ENCODE measurements at places on chromosomes 1 and 21.

- no peak for DNase-seq
Measured at GRCh38 chr1:16156848-16157495, 1.1 kb upstream of the EPHA2 start.

GRCh38 chr1:19645411-19646251 lies 1.5 kb downstream of the NBL1 start:
- DNase-seq, result no peak

GRCh38 chr1:191595170-191595569 lies 563.1 kb upstream of the RGS18 start:
- no peak for DNase-seq

DNA sequence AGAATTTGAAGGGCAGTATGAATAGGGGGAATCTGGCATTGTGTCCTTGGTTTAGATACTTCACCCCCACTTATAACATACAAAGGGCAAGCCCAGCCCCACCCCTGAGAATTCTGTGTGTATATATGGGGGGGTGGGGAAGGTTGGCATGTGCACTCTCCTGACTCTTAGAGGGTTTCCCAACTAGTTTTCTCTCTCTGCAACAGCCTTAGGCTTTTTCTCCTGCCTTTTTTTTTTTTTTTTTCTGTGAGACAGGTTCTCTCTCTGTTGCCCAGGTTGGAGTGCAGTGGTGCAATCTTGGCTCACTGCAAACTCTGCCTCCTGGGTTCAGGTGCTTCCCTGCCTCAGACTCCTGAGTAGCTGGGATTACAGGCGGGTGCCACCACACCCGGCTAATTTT lies 2.9 kb upstream of the ZBED6 start:
- DNase-seq, result no peak

DNA sequence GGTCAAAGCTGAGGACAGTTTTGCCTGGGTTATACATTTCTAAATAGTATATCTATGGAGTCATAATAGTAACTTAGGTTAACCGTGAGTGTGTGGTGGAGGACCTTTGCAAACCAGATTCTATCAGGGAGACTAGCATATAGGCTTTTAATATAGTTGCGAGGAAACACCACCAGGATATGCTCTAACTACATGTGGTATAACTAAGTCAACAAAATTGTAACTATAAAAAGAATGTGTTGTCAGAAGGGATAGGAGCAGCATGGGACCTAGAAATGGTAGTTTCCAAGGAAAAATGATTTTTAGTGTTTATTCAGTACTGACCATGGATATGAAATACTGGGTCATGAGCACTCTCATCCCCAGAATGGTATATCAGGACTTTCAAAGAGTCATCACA lies 338.1 kb downstream of the TGFB2 start:
- no peak for DNase-seq

GRCh38 chr1:221241592-221241991 lies 362.3 kb downstream of the HLX start:
- no peak for DNase-seq

DNA sequence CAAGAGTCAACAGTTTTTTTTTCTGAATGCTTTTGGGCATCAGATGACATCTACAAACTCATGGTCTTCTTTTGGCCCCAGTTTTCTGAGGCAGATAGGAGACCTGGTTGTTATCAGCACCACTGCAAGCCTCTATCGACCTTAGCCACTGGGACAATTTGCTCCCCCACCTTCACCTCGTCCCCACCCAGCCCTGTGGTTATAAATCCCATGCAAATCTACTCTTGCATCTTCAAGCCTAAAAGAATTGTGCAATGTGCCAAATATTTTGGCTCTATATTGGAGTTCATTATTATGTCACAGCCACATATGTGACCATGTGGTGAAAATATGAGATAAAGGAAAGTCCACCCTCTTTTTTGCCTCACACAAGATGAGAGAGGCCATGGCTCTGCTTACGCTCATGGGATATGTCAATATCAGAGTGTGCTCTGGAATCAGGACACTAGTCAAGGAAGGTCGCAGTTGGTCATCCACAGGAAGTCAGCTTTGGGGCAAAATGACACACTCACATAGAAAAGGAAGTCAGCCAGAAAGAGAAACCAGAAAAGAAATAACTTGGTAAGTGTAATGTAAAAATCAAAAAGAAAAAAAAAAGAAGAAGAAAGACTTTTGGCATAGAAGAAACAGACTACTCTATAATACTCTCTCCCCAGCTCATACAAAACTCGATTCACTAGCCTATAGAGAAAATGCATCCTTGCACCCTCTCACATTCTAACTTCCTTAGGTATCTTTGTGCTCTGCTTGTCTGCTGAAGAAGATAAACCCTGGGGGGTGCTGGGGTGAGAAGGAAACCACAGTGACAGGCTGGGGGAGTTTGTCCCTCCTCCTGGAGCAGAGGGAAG lies 21.2 kb downstream of the SLC30A10 start:
- DNase-seq, result no peak

DNA sequence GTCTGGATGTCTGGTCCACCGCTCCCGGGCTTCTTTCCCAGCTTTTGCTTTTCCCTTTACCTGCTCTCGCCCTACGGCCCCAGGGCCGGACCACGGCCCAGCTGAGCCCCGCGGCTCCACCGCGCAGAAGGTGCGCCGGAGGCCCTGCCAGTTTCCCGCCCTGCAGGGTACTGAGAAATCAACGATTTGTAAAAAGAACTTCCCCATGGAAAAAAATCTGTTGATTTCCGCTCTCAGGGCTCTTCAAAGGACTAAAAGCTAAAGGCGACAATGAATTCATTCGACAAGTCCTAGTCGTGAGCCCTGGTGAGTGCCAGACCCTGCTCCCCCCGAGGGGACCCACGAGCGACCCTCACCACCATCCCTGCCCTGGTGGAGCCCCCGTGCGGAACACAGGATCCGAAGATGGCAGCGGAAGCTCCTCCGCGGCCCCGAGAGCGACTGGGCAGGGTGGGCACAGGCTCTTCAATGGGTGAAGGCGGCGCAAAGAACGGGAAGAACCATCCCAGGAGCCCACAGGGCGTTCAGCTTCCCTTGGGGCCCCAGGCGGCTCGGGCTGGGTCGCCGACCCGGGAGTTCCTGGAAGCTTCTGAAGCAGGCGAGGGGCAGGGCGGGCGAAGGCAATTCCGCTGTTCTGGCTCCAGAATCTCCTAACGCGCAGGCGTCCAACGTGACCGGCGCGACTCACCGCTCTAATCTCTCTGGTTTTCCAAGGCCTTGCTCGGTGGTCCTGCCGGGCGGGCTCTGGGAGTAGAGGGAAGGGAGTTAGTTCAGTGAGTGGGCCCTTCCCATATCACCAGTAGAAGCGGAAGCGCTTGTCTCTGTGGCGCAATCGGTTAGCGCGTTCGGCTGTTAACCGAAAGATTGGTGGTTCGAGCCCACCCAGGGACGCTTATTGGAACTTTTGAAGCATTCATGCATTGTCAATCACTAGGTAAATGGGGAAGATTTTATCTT lies 6.6 kb upstream of the RNU1-2 start:
- DNase-seq, result no peak

- no peak for DNase-seq
Measured at GRCh38 chr1:187744665-187745064, 915.9 kb downstream of the PLA2G4A start.
